ENCODE measurements at places on chromosomes 13 and 19.

- no peak for DNase-seq
Observed at GRCh38 chr13:43880926-43881325, 1.2 kb downstream of the LACC1 start.

DNA sequence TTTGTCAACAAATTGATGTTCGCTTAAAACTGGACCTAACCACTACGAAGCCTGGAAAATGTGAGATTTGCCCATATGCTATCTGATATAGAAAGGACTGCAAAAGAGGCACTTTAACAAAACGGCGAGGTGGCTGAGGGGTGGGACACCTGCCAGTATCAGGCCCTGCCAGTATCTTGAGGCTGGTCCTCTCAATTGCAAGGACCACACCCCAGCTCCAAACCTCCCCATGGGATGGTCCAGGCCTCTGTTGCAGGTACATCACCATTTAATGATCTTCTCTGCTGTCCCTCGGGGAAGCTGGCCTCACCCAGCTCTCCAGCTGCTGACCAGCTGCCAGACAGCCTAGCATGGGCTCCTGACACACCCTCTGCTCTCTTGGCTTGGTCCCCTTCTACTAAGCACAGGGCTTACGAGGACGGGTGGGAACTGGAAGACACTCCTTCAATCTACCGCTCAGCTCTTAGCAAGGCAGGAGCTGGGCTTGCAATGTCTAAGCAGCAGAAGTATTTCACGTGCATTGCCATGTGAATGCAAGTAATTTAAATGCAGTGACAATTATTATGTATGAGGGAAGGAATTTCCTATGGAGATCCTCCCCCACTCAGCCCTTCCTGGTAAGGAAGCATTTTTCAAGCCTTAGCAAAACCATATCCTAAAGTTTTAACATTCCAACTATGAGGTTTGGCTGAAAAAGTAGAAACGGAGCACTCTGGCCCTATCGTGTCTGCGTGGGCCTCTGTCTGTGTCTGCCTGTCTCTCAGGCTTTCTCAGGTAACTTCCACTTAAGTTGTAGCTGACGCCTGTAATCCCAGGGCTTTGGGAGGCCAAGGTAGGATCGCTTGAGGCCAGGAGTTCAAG, 63.9 kb downstream of the LATS2 start:
- no peak for DNase-seq

DNA sequence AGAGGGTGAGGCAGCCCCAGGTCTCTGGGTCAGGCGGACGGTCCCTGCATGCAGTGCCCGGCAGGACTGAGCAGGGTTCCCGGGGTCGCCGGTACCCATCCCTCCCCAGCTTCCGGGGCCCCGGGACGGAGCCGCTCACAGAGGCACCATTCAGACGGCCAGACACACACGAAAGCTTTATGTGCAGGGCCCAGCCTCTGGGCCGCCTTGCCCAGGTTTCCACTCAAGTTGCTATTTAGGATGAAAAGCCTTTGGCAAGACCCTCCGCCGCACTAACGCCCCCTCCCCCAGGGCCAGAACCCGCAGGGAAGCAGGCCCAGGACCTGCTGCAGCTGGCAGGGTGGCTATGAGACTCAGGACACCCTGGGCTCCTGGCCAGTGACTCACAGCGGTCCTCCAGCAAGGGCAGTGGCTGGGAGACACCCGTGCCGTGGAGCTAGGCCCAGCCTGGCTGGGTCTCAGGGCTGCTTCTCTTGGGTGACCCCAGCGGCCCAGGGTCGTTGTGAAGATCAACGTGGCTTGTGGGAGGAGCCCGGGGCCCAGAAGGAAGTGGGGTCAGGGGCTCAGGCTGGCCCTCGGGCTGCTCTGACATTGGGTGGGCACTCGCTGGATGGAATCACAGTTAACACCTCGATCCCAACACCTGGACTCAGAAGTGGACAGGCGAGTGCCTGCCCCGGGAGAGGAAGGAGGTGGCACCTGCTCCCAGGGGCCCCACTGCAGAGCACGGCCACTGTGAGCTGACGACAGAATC, 4.8 kb downstream of the C19orf25 start:
- DNase-seq, result no peak

DNA sequence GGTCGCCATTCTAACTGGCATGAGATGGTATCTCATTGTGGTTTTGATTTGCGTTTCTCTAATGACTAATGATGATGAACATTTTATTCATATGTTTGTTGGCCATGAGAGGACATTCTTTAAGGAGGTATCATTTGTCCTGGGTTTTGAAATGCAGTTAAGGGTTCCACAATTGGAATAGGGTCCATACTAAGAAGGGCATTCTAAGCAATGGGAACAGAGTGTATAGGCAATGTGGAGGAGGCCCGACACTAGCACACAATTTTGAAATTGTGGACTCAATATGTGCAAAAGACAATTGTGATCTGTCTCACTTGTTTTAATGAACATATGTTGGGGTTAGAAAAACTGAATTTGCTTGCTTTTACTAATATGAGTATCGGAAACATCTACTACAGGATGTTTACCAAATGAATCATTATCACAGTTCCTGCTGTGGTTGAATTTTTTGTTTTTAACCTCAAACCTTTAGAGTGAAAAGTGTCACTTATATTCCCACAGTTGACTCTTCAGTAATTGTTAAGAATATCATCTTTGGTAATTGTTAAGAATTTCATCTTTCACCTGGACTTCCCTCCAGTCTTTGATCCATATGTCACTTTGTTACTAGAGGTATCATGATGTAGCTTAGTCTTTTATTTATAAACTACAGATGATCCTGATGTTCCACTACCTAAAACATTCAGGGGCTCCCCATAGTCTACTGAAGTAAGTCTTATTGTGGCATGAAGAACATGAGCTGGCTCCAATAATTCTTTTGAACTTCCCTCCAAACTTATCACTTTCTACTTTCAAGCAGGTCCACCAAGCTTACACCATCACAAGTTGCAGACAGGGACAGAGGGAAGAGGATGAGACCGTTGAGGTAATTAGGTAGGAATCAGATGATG, 109.7 kb upstream of the KLF12 start:
- DNase-seq, result no peak

DNA sequence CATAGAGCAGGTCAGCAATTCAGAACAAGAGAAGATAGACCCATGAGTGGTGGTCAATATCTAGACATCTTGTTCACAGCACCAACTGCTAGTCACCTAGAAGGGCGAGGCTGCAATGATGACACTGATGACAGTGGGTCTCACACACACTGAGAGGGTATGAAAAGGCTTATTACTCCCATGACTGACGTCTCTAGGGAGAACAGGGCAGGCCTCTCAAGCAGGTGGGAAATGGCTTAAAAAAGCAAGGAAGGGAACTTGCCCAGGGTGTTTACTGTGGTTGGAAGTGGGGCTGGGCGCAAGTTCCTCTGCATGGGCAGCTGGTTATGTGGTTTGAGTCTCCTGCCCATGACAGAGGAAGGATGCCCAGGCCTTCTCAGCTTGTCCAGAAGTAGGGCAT, 33.8 kb downstream of the ZNF44 start:
- DNase-seq, result no peak

GRCh38 chr19:3499738-3500428, 591 bp downstream of the DOHH start:
- DNase-seq, result no peak

DNA sequence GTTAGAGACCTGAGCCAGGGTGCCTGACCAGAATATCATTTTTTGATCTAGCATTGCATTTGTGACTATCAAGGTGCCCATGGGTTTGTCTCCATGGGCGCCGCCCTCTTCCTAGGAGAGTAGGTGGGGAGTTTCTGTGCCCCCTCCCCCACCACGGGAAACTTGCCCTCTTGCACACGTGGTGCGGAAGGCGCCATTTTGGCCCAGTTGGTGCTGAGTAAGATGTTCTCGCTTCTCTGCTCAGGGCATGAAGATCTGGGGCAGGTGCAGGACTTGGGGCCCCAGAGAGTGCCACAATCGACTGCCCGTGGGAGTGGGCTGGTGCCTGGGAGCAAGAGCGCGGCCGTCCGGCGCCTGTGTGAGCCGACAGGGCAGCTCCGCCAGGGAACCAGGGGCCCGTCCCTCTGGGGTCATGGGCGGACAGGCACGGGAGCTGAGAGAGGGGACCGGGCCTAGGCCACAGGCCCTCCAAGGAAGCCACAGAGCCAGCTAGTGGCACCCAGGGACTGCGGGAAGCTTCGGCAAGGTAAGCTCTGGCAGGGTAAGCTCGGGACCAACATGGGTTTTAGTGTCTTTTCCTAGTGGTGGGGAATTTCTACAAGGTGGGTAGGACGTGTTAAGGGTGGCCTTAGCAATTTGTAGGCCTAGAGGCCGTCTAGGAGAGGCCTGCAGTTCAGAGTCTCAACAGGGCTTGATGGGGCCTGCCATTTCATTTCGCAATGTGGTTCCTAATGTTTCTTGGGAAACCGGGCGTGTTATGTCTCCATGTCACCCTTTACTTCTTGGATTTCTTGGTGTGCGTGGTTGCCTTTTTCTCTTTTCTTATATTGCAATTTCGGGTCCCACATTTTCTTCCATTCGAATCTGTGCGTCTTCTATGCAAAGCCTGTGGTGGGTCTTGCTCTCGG, 14.5 kb downstream of the SACS start:
- DNase-seq, result no peak

DNA sequence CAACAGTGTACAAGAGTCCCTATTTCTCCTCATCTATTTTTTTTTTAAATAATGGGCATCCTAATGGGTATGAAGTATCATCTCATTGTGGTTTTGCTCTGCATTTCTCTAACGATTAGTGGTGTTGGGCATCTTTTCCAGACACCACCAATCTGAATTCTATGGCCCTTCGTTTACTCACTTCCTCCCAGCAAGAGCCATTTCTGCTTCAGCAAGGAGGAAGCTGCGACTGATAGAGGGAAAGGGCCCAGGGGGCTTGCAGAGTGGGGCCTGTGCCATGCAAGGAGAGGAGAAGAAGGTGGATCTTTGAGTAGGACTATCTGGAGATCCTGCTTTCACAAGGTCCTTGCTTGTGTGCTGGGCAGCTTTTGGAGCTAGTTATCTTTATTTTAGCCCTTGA, 58.0 kb downstream of the USPL1 start:
- DNase-seq, result no peak

- DNase-seq, result no peak
Observed at GRCh38 chr13:35699825-35700510, 223.5 kb upstream of the MAB21L1 start.

GRCh38 chr19:19745496-19746285, 12.8 kb upstream of the ZNF14 start:
- no peak for DNase-seq

DNA sequence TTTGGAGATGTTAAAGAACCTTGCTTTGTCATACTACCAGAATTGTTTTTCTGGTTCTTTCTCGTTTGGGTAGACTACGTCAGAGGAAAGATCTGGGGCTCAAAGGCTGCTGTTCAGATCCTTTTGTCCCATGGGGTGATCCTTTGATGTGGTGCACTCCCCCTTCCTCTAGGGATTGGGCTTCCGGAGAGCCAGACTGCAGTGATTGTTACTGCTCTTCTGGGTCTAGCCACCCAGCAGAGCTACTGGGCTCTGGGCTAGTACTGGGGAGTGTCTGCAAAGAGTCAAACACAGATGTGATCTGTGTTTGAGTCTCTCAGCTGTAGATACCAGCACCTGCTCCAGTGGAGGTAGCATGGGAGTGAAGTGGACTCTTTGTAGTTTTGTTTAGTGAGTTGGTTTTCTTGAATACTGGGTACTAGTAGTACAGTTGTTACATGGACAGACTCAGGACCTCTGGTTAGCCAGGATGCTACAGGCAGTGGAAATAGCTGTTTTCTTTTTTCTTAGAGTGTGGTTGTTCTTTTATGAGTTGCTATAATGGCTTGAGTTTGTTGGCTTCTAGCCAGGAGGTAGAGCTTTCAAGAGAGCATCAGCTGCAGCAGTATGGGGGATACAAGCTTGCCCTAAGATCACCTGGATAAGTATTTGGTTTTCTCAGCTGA, 34.4 kb downstream of the DNAJC15 start:
- no peak for DNase-seq

DNA sequence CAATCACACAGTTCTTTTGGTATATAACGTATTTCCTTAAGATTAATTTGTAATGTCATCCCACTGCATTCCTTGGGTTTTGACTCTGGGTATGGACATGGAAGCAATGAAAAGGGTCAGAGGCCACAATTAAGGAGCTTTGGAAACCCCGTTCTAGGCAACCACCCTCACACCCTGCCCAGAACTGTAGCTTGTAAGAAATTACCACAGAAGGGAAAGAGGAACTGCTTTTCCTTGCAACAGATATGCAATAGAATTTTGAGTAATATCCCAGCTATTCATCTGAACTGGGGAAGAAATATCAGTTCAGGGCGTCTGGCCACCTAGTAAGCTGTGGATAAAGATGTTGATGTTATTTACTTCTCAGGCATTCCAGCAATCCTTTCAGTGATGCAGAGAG, 985 bp upstream of the CLC start:
- DNase-seq, result no peak

- no peak for DNase-seq
Observed at GRCh38 chr13:20682061-20682460, 21.4 kb upstream of the IL17D start.

- no peak for DNase-seq
Observed at GRCh38 chr13:98658131-98658530, 81.2 kb upstream of the STK24 start.

DNA sequence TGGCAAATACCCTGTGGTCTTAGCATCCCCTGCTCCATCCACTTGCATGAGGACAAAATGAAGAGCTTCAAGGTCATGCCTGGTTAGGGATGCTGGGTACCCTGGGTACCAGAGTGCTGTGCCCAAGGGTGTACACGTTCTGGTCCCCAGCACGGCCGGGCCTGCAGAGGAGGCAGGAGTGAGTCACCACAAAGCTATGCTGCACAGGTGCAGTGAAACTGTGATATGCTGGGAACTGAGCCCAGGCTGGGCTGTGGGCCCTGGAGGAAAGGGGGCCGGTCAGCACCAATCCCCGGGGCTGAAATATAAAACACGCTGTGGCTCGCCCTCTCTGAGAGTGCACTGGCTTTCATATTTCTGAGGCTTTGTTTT, 95.1 kb downstream of the TSHZ3 start:
- DNase-seq, result no peak

GRCh38 chr13:44842158-44842557, 147.1 kb downstream of the NUFIP1 start:
- no peak for DNase-seq

GRCh38 chr19:50173127-50173526, 10.0 kb upstream of the IZUMO2 start:
- DNase-seq, result no peak

DNA sequence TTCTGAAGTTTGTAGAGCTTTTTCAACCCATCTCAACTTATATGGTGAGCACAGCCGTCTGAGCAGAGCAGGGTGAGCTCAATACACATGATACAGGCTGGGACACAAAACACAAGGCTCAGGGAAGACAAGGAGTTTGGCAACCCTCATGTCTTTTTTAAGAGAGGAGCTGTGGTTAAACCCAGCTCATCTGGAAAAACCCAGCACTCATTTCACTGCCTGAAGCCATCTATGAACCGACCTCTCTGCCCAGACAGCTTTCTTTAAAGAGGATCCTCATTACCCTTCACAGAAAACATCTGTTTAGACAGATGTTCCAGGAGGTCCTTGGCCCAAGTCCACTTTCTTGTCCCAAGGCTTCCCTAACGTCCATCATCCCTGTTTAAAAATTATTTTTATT, 170.0 kb upstream of the TSHZ3 start:
- DNase-seq, result no peak

Measured in T-helper 2 cell treated with Interferon-gamma antibody and Interleukin-4, amounts not matched to agents 5 μg/mL and 100 μg/mL, for 36 hours (primary cell).